ENCODE measurements at places on chromosomes 6 and 20.

- DNase-seq = no peak
These were observed 53.8 kb downstream of the DCBLD1 start for GRCh38 chr6:117536317-117536716.

GRCh38 chr20:63071541-63072181 is 64.9 kb upstream of the BHLHE23 start:
- no peak for DNase-seq

GRCh38 chr20:45945678-45946148 is 11.2 kb downstream of the PCIF1 start:
- no peak for DNase-seq

DNA sequence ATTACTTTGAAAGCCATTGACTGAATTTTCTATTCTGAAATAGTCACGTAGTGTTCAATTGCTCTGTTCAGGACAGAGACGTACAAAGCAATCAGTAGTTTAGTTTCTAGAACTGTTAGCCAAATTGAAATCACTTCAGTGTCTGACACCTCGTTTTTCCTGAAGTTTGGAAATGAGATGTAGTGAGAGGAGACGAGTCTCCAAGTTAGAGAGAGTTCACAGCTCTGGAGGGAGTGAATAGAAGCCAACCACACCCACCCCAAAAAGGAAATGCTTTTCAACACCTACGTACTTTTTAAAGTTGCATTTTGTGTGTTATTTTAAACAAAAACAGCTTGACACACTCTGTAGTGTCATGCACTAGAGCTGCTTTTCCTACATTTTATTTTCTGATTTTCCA is 296.0 kb downstream of the ADGRG6 start:
- no peak for DNase-seq

DNA sequence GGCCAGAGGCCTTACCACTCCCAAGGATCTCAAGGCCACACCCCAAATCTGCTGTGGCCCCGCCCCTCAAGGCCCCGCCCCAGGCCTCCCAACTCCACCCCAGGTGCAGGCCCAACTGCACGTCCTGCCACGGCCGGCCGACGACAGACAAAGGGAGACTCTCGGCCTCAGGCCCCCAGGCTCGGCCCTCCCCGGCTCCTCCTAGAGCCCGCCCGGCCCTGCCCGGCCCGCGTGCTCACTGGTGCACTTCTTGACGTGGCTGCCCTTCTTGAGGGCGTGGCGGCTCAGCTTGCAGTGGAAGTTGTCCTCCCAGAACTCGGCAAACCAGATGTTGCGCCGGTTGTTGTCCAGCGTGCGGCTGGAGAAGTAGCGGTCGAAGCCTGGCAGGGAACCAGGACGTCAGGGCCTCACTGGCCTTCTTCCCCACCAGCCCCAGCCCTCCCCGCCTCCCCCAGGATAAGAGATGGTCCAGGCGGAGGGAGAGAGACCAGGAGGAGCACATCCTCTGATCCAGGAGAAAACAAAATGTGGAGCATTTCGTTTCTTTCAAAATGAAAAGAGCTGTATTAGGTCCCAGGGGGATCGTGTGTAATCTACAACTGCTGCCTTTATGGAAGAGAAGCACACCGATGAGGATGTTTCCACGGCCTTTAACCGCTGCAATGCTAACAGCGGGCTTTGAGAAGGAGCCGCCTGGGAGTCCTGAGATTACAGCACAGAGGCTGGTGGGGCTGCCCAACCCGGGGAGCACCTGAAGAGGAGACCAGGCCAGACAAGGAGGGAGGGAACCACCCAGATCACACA is 89.4 kb downstream of the GRM4 start:
- DNase-seq = peak; percentile 85

- DNase-seq = no peak
These were observed 149.4 kb downstream of the DHX35 start for GRCh38 chr20:39111359-39112177.

DNA sequence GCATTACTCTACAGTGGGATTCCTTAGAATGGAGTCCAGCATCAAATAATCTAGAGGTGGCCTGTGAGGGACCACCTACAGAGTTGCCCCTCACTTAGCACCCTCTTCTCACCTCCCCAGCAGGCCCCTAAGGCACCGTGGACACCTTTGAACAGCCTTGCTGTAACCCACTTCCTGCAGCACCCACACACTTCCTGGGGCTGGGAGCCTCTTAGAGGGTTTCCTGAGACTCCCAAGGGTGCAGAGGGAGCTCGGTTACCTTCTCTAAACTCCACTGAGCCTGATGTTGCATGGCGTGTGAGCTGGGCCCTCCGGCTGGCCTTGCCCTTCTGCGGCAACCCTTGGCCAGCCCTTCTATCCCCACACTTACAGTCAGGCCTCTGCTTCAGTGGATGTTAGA is 7.3 kb upstream of the SIRPG start:
- DNase-seq = no peak

- DNase-seq = peak; percentile 69
These were observed 66.6 kb upstream of the CCDC167 start for GRCh38 chr6:37566111-37566949.

DNA sequence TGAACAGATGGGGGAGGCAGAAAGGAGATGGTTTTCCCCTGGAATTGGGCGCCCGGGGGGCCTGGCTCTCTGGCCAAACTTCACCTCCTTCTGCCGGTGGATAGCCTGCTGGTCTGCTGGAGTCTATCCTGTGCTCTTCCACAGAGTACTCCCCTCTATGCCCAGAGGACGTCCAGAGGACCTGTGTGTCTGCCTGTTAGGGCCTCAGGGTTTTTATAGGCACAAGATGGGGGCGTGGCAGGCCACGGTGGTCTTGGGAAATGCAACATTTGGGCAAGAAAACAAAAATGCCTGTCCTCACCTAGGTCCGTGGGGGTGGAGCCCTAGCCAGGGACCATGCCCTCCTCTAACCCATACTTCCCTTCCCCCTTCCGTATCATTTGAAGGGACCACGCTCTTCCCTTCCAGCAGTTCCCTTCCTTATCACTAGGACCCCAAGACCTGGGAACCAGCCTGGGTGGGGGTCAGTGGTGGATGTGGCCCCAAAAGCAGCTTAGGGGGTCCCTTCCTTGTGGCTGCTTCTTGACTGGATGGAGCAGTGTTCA is 53.6 kb upstream of the ZNF337 start:
- no peak for DNase-seq

DNA sequence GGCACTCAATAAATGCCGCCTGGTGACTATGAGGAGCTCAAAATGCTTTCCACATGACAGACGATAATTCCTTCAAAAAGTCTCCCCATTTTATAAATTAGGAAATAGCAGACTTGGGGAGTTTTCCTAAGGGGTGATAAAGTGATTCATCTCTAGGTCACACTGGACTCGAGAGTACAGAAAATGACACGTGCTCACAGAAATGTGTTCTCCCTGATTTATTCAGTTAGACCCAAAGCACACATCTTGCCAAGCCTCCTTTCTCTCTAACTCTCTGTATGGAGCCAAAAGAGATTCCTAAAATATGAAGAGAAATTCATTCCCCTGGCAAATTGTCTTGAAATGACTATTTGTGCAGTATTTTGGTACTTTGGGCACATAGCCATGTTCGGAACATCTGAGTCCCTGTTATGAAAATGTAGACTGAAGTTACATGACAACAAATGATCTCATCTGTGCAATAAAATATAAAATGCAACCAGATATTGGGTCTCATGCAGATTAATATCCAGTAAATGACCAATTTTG is 381.1 kb downstream of the TFAP2B start:
- no peak for DNase-seq

DNA sequence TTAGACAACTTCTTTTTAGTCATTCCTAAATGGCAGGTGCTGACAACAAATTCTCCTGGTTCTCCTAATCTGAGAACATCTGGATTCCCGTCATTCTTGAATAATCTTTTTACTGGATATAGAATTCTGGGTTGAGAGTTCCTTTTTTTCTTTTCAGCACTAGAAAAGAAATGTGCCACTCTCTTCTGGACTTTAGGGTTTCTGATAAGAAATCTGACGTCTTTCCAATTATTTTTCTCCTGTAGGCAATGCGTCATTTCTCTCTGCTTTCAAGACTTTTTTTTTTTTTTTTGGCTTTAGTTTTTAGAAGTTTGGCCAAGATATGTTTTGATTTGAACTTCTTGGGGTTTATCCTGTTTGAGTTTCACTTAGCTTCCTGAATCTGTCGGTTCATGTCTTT is 66.1 kb upstream of the RNF24 start:
- DNase-seq = no peak

DNA sequence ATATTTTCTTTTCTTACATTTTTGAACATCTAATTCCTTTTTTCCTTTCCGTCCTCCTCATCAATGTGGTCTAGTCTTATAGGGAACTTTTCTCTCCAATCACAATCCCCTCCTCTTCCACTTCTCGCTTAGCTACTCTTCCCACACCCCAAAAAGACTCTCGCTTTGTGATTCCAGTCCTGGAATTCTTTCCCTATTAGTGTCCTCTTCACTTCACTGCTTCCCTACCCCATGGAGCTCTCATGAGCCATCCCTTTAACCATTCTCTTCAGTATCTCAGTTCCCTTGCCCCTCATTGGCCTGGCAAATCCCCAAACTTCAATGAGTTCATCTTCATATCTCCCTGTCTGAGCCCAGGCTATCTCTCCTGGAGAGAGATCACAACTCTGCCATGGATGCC is 55.3 kb upstream of the CEP85L start:
- DNase-seq = no peak

DNA sequence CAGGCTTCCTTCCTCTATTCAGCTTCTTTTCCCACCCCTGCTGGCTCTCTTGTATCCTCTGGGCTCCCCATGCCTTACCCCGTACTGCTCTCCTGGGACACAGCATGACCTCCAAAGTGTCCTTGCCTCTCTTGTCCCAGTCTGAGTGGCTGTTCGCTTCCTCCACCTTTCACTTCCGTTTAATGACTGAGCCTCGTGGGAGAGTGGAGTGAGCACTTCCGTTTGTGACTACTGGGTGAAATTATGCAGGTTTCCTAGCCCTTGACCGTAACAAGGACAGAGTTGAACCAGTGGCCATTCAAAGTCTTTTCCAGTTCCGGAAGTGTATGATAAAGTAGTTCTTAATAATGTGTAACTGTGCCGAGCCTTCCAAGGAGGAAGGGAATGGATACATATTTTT is 109.2 kb downstream of the ARID1B start:
- DNase-seq = no peak

GRCh38 chr6:34982424-34982852 is 93.4 kb downstream of the ANKS1A start:
- DNase-seq = no peak

GRCh38 chr6:29171736-29172135 is 1.0 kb downstream of the OR2J2 start:
- DNase-seq = no peak
